ENCODE measurements at places on chromosomes 6 and 20.

DNA sequence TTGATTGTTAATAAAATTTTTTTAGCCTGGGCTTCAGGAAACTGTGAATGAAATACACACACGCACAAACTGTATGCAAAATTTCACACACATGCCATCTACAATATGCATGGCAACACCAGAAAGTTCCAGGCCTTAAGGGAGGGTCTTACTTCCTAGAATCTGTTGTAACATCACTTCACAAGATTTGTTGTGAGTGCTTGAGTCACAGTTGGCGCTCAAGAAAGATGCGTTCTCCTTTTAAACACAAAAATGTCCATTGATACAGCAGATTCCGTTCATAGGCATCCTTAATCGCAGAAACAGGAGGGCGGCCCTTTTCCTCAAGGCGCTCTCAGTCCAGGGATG is 485 bp upstream of the RTF2 start:
- no peaks in the 10 kb centered on the region for H3K27me3 ChIP-seq
- peak overlapping the region; percentile 98 for H3K27ac ChIP-seq
- H3K36me3 ChIP-seq, result peaks cover 14% of the 10 kb centered on the region

- no peak overlapping the region for H3K4me3 ChIP-seq
- no peaks in the 10 kb centered on the region for H3K4me1 ChIP-seq
- no peak for DNase-seq
- H3K36me3 ChIP-seq, result no peaks in the 10 kb centered on the region
Observed at GRCh38 chr6:84815896-84816735, 51.7 kb upstream of the TBX18 start.

- no peak overlapping the region for H3K4me3 ChIP-seq
- H3K36me3 ChIP-seq, result no peaks in the 10 kb centered on the region
- no peak for DNase-seq
- no peak overlapping the region for H3K27ac ChIP-seq
Observed at GRCh38 chr20:59825944-59826759, 107.3 kb downstream of the SYCP2 start.

DNA sequence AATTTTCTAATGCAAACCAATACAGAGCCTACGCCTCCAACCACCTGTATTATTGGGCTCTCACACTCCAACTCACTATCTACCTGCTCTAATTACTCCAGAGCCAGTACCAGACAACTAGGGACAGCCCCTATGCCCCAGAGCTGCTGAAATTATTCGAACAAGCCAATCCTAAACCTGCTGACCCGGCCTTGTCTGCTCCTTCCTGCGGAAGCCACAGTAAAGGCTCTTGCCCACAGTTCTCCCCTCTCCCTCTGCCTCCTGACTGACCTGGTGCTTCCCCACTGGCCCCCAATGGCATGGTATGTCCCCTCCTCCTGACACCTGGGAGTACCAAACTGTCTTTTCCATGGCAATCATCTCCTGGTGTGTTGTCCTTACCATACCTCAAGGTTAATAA is 4.1 kb upstream of the TOX2 start:
- H3K36me3 ChIP-seq, result peaks cover 6% of the 10 kb centered on the region
- H3K4me1 ChIP-seq, result peaks cover 14% of the 10 kb centered on the region
- peaks cover 34% of the 10 kb centered on the region for H3K27me3 ChIP-seq

- H3K4me3 ChIP-seq, result no peak overlapping the region
- peaks cover 2% of the 10 kb centered on the region for H3K36me3 ChIP-seq
- no peak for DNase-seq
Observed at GRCh38 chr20:54167909-54168872, 5.6 kb downstream of the CYP24A1 start.

DNA sequence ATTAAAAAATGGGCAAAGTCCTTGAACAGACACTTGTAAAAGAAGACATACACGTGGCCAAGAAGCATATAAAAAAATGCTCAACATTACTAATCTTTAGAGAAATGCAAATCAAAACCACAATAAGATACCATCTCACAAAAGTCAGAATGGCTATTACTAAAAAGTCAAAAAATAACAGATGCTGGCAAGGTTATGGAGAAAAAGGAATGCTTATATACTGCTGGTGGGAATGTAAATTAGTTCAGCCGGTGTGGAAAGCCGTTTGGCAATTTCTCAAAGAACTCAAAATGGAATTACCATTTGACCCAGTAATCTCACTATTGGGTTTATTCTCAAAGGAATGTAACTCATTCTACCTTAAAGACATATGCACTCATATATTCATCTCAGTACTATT is 166.6 kb downstream of the KHDC1L start:
- no peak overlapping the region for H3K27ac ChIP-seq
- no peaks in the 10 kb centered on the region for H3K4me1 ChIP-seq
- no peak overlapping the region for H3K4me3 ChIP-seq
- H3K27me3 ChIP-seq, result no peaks in the 10 kb centered on the region
- no peaks in the 10 kb centered on the region for H3K36me3 ChIP-seq

DNA sequence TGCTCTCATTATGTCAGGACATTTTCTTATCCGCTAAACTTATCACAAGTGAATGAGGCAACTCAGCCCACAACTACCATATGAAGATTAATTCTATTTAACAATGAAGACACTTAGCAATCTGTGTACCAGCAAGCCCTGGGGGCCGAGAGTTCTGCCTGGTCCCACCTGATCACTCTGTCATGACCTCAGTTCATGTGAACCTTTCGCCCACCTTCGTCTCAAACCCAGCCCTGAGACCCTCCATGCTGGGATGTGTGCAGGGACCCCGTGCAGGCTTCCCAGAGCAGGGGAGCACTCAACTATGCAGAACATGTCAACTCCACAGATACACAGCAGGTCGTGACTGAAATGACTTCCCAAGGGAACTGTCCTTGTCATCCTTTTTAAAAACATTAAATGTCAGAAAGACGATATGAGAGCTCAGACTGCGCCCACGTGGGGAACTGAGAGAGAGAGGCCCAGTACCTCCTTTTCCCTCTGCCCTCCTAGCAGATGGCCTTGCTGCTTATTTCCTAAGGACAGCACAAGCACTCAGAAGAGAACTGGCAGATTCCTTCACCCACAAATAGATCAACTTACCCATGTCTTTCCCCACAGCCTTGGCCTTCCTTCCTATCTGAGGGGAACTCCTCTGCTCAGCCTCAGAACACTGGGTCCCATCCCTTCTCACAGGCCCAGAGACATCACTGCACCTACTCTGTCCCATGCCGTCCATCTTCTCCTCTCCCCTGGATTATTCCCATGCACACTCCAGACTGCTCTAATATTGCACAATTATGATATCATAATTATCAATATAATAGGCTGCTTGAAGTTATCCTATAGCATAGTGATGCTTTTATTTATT is 11.5 kb downstream of the ABHD12 start:
- H3K27me3 ChIP-seq, result no peaks in the 10 kb centered on the region
- peaks cover 64% of the 10 kb centered on the region for H3K4me1 ChIP-seq
- H3K36me3 ChIP-seq, result peaks cover 5% of the 10 kb centered on the region
- no peak overlapping the region for H3K4me3 ChIP-seq
- H3K27ac ChIP-seq, result no peak overlapping the region
- no peak for DNase-seq

DNA sequence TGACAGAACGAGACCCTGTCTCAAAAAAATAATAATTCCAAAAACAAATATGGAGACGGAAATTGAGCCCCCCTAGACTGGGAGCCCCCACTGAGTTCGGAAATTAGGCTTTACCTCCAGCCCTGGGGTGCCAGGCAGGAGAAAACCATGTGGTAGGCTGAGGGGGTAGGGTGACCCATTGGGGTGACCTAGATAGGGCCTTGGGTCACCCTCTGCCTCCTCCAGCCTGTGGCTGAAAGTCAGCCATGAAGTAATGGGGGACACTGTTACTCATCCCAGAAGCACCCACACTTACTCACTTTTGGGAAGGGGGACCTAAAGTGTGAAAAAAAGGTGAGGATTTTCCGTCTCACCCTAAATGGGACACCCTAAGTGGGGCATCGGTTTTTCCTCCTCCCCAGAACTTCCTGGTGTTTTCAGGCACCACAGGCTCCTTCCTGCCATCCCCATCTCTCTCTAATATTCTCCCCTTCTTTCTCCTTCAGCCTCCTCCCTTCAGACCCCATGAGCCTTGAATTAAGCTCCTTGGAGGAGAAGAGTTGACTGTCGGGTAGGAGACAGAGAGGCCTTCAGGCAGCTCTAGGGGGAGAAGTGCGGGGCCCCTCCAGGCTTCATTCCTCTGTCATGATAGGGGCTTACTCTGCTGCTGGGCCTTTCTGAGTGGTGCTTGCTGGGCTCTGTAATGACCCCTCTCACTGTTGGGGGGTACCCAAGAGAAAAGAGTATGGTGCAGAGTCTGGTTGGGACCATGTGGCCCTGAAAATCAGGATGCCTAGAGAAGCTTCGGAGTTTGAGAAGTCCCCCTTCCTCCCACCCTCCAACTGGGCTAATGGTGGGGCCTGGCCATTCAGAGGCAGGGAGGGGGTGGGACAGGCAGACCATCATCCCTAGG is 2.4 kb downstream of the LTB start:
- DNase-seq, result no peak
- H3K27ac ChIP-seq, result peak overlapping the region; percentile 97
- peaks cover 38% of the 10 kb centered on the region for H3K36me3 ChIP-seq
- no peaks in the 10 kb centered on the region for H3K27me3 ChIP-seq

DNA sequence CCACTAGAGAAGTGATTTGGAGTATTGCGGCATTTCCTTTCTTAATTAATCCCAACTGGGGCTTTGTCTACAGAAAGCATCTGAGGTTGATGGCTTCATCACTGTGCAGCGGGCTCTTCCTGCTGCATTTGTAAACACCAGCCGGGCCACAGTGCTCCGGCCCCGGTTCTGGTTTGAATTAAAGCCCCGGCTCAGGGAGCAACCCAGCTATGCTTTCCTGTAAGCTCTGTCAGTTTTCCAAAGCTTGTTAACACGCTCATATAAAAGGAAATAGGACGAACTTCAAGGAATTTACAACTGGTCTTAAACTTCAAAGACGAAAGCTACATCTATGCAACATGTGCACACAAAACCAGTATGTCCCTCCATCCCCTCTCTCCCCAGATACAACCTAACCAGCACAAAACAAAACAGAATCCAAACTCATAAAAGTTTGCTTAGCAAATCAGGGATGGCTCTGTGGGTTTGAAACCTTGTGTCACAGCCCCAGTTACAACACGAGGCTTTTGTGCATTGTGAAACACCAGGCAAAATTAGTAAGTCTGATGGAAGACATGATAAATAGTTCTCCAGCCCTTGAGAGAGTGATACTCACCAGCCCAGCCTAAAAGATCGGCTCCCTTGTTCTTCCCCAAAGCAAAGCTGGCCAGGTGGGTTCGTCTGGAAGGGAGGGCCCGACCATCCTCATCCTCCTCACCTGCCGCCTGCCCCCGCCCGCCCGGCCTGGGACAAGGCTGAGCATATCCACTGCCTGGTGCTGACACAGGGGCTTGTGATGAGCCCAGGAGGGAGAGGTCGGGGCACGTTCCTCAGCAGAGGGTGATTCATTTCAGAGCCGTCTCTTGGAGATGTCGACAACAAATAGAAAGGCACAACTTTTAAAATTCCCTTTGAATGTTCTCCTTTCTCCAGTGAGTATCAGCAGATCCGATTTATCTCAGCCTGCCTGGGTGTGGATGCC is 197.9 kb downstream of the TFAP2C start:
- H3K4me3 ChIP-seq, result no peak overlapping the region
- peaks cover 4% of the 10 kb centered on the region for H3K36me3 ChIP-seq
- H3K27ac ChIP-seq, result no peak overlapping the region
- no peaks in the 10 kb centered on the region for H3K4me1 ChIP-seq
- H3K27me3 ChIP-seq, result peaks cover 50% of the 10 kb centered on the region

GRCh38 chr6:47238456-47238995 is 71.2 kb downstream of the TNFRSF21 start:
- no peaks in the 10 kb centered on the region for H3K4me1 ChIP-seq
- no peaks in the 10 kb centered on the region for H3K36me3 ChIP-seq
- H3K27ac ChIP-seq, result no peak overlapping the region
- H3K4me3 ChIP-seq, result no peak overlapping the region
- DNase-seq, result no peak
- H3K27me3 ChIP-seq, result no peaks in the 10 kb centered on the region

- peaks cover 7% of the 10 kb centered on the region for H3K36me3 ChIP-seq
- peak overlapping the region; percentile 51 for H3K27ac ChIP-seq
- DNase-seq, result no peak
- H3K4me3 ChIP-seq, result peak overlapping the region; percentile 43
- H3K4me1 ChIP-seq, result peaks cover 76% of the 10 kb centered on the region
Observed at GRCh38 chr6:20416567-20417345, 15.1 kb downstream of the E2F3 start.

DNA sequence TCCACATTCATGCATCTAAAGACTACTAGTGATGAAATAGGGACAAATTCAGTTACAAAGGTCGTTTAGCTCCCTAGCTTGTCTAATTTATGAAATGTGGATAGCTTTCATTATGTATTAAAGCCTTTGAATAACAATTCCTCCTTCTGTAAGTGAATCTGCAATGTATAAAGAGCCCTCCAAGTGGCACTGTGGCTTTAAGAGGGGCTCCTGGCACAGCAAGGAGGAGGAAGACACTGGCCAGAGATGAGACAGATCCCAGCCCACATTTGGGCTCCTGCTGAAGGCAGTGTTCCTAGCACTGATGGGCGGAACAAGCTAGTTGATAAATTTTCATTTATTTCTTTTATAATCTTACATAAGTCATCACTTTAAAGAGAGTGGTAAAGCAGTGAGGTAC is 17.6 kb upstream of the FUCA2 start:
- H3K4me3 ChIP-seq, result no peak overlapping the region
- no peak for DNase-seq
- peaks cover 10% of the 10 kb centered on the region for H3K4me1 ChIP-seq
- no peaks in the 10 kb centered on the region for H3K27me3 ChIP-seq
- H3K27ac ChIP-seq, result peak overlapping the region; percentile 84

GRCh38 chr6:130922922-130923321 is 95.7 kb downstream of the SMLR1 start:
- H3K4me1 ChIP-seq, result no peaks in the 10 kb centered on the region
- no peak for DNase-seq
- H3K36me3 ChIP-seq, result no peaks in the 10 kb centered on the region

DNA sequence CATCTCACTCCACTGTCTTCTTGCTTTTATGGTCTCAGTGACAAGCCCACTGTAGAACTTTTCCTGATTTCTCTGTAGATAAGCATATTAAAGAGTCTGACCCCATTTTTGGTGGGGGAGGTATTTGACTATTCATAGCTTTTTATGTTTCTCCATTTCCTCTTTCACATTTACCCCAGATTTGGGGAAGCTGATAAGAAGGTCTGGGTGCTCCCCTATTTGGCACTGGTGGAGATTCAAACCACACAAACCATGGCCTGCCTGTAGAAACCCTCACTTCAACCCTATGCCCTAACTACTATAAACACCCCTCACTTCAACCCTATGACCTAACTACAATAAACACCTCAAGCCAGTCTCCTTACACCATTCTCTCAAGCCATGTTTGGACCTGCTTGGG is 196.2 kb upstream of the SYNDIG1 start:
- DNase-seq, result no peak
- H3K27me3 ChIP-seq, result peaks cover 49% of the 10 kb centered on the region
- H3K36me3 ChIP-seq, result no peaks in the 10 kb centered on the region
- H3K4me1 ChIP-seq, result no peaks in the 10 kb centered on the region
